ENCODE measurements at places on chromosomes 3 and 15.

DNA sequence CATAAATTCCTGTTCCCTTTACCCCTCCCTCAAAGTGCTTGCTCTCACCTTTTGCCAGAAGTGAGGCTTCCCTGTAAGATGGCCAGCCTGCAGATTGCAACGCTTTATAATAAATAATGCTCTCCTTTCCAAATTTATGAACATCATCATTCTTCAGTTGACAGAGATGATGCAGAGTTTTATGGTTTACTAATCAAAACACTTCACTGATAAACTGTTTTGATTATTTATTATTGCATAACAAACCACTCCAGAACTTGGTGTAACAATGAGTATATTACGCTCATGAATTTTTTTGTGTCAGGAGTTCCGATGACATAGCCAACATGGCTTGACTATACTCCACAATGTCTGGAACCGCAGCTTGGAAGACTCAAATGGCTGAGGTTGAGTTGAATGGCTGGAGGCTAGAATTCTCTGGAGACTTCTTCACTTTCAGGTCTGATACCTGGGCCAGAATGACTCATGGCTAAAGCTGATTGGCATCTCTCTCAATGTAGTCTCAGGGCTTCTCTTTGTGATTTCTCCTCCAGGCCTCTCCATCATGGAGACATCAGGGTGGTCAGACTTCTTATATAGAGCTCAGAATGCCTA is 27.3 kb upstream of the TGFBR2 start:
- DNase-seq = no peak

DNA sequence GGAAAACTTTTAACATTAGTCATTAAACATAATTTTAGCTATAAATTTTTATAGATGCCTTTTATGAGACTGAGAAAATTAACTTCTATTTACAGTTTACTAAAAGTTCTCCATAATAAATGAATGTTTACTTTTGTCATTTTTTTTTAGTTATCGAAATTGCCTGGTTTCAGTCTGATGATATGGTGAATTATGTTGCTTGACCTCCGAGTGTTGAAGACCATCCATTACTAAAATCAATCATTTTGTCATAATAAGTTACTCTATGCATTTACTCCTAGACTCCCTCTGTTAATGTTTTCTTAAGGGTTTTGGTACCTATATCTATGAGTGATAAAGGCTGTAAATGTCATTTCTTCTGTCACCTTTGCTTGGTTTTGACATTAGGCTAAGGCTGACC is 516.0 kb upstream of the ROBO1 start:
- no peak for DNase-seq

GRCh38 chr15:69577397-69577796 is 124.8 kb downstream of the RPLP1 start:
- DNase-seq = no peak

- DNase-seq = no peak
Measured at GRCh38 chr3:143806038-143806437, 42.2 kb downstream of the SLC9A9 start.

DNA sequence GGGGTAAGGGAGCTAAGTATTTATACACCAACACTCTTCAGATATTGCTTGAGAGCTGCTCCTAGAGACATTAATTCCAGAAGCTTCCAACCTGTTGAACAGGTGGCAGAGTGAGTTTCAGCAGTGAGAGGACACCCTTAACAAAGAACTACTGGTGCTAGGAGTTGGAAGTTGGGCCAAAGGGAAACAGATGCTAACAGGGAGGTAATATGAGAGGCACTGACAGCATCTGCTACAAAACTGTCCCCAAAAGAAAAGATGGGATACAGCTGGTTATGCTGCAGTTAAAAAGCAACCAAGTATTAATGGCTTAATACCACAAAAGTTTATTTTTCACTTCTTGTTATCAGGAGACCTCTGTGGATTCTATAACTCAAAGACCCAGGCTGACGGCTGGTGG is 104.5 kb upstream of the SATB1 start:
- no peak for DNase-seq

DNA sequence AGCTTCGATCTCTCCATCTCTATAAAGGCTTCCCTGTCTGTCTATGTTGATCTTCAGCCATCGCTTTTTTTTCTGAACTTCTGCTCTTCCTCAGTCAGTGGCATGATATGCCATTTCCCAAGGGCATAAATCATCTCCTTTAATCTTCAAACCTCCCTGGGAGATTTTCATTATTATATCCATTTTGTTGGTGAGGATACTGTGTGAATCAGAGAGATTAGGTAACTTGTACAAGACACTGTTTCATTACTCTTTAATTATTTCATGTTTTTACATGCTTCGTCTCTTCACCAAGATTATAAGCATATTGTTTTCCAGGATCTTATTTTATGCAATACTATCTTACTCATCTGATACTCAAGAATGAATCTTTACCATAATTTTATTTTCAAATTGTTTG is 124.8 kb upstream of the ATP11B start:
- no peak for DNase-seq

GRCh38 chr15:101554115-101554915 is 64.8 kb upstream of the PCSK6 start:
- no peak for DNase-seq

GRCh38 chr3:34020726-34021680 is 222.6 kb downstream of the PDCD6IP start:
- DNase-seq = no peak

GRCh38 chr3:140715035-140715434 is 37.2 kb downstream of the TRIM42 start:
- no peak for DNase-seq

- DNase-seq = no peak
Measured at GRCh38 chr15:40796041-40796440, 10.8 kb upstream of the ZFYVE19 start.

- no peak for DNase-seq
Measured at GRCh38 chr3:128763967-128764366, 38.0 kb downstream of the RAB7A start.

- DNase-seq = no peak
Measured at GRCh38 chr3:194257916-194258668, 93.0 kb downstream of the CPN2 start.

DNA sequence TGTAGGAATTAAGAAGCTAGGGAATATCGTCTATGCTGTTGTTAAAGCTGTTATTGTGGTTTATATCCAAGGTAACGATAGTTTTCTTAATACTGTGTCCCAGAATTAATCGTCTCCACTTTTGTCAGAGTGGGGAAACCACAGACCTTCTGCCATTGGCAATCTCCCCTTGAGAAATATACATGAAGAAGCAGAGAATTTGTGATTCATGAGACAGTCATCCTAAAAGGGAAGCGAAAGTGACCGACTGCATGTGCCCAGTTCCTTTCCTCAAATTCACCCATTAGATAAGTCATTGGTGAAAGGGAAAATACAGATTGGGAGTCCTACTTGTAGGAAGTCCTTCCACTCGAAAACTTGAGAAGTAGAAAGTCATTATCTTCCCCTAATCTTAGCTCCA is 26.6 kb downstream of the DIPK2A start:
- DNase-seq = no peak

GRCh38 chr15:74442604-74443003 is 8.8 kb upstream of the SEMA7A start:
- no peak for DNase-seq
